ENCODE measurements at places on chromosomes 13 and 19.

GRCh38 chr19:40365613-40366401 is 17.3 kb downstream of the PLD3 start:
- peak; percentile 91 for DNase-seq

GRCh38 chr13:24161010-24161775 is 673 bp downstream of the SPATA13 start:
- DNase-seq: peak; percentile 37

DNA sequence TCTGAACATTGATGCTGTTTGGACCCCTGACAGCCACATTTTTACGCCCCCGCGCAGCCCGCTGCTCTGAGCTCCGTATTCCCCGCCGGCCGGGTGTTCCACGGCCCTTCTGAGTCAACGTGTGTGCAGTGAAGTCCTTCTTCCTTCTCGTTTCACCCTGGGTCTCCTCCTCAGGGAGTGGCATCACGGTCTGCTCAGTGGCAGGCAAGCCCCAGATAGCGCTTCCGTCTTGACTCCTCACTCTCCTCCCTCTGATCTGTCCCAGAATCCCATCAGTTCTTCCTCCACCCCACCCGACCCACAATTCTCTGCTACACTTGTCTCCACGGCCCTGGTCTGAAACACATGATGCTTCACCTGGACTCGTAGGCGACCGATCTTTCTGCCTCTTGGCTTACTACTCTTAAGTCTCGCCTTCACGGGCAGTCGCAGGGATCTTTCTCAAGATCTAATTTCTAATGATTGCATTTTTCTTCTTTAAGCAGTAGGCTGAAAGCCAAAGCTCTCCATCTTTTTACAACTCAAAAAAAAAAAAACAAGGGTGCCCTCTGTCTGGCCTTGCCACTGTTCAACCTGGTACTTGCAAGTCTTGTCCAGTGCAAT is 33.9 kb downstream of the CCNE1 start:
- peak; percentile 38 for DNase-seq

- DNase-seq: peak; percentile 72
These were observed 18.4 kb downstream of the PLD3 start for GRCh38 chr19:40366697-40367561.

GRCh38 chr19:28836421-28836820 is 376.5 kb downstream of the UQCRFS1 start:
- no peak for DNase-seq

GRCh38 chr13:107462501-107462900 is 752.8 kb downstream of the LIG4 start:
- DNase-seq: no peak

GRCh38 chr13:83622422-83622784 is 259.9 kb downstream of the SLITRK1 start:
- DNase-seq: no peak

DNA sequence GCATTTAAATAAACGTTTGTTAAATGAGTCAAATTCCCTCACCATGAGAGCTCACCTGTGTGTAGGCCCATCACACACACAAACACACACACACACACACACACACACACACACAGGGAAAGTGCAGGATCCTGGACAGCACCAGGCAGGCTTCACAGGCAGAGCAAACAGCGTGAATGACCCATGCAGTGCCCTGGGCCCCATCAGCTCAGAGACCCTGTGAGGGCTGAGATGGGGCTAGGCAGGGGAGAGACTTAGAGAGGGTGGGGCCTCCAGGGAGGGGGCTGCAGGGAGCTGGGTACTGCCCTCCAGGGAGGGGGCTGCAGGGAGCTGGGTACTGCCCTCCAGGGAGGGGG is 8.5 kb upstream of the CEACAM5 start:
- no peak for DNase-seq

DNA sequence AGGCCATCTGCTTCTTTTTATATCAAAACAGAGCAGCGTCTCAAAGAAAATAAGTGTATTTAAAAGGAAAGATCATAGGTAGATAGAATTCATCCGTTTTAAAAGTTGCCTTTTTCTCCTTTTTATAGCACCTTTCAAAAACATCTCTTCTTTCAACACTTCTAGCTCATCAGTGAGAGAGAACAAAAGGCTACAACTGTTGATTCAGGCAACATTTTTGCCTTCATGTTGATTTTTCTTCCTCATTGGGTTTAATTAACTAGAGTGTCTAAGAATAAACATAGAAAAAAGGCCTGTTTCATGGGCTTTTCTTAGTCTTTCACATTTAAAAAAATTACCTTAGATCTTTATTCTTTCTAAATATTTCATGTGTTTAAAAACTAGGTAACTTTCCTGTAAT is 13.6 kb downstream of the COL4A2 start:
- DNase-seq: no peak

DNA sequence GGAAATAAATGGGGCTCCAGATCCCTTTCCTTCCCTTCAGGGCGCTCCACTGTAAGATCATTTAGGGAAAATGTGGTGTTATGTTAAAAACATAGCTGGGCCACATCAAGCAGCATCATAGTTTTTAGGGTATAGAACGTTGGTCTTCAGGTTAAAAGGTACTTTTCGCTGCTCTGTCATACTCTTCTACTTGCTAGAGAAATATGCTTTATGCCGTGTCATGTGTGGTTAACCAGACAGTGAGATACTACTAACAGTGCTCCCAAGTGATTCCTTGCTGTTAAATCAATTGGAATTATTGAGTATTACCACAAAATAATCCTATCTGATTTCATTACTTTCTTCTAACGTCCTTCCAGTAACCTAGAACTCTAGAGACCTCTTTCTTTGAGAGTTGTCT is 1.1 kb upstream of the NDFIP2 start:
- no peak for DNase-seq

GRCh38 chr19:5250127-5250659 is 90.4 kb downstream of the PTPRS start:
- DNase-seq: no peak

- DNase-seq: no peak
These were observed 1.6 kb downstream of the CYSLTR2 start for GRCh38 chr13:48655291-48655690.

- no peak for DNase-seq
These were observed 13.4 kb upstream of the FNDC3A start for GRCh38 chr13:48962281-48962680.
